Esophagus muscularis mucosa (tissue), 4 donors: ENCODE measurements at places on chromosomes 16 and 17. TPM values are rescaled to one million over a fixed set of nuclear protein-coding genes. Genes with fewer than 3 reads are reported as not detected.

DNA sequence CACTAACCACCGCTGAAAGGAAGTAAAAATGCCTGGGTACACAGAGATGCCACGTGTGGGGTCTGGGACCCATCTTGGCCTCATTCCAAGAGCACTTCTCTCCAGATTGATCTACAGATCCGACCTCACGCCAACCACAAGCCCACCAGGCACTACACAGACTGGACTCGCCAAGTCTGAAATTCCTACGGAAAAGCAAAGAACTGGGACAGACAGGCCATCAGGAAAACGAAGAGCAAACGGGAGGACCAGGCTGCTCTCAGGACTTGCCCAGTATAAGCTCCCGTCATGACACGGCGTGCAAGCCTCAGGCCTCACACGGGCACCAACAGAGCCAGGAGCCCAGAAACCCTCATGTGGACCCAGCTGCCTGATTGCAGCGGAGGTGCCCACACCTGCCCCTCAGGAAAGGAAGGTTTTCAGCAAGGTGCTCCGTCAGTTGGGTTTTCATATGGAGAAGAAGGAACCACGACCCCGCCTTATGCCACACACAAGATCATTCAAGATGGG, 20.1 kb upstream of the C16orf95 start:
- H3K4me1 ChIP-seq = peaks cover 8% of the 10 kb centered on the region
- no peaks in the 10 kb centered on the region for H3K27me3 ChIP-seq
- no peak overlapping the region for H3K4me3 ChIP-seq
- no peak for DNase-seq

DNA sequence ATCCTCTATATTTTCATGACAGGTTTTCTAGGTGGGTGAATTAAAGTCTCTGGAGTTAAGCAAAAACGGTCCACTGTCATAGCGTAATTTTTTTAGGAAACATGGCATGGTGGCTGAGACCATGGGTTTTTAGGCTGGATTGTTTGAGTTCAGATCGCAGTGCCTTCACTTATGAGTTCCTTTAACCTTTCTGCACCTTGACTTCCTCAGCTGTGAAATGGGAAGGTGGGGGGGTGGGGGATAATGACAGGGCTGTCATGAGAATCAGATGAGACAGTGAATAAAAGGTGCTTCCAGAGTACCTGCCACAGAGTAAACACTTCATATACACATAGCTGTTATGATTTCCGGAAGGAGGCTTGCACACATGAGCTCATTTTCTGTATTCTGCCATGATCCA, 11.8 kb downstream of the PRCD start:
- H3K36me3 ChIP-seq = no peaks in the 10 kb centered on the region
- H3K4me1 ChIP-seq = peaks cover 16% of the 10 kb centered on the region
- no peak overlapping the region for H3K4me3 ChIP-seq
- no peak overlapping the region for H3K27ac ChIP-seq
- H3K27me3 ChIP-seq = no peaks in the 10 kb centered on the region

DNA sequence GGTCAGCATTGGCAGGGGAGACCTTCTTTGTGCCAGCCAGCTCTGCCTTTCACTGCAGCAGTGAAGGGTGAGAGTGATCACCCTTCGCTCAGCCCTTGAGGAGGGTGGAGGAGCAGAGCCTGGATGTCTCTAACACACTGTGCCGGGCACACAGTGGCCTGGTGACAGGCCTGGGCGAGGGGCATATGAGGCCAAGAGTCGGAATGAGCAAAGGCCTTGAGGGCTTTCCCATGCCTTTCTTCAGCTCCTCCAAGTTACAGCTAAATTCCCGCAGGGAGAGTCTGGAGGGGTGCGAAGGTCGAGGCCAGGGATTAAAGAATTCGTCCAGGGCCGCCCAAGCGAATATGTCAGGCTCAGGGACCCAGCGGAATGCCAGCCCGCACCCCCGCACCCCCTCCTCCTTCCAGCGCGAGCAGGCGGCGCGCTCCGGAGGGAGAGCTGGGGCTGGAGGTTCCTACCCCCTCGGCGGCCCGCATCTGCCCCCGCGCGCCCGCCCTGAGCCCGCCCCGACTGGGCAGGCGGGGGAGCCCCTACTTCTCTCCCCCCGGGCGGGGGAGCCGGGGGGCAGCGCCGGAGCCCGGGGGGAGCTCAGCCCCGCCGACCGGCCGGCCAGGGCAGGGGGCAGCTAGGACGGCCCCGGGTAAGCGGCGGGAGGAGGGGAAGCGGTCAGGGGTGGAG, at the start of gene RASL10B:
Gene RASL10B, plus strand, starts transcription at position 401 of the 678 bp plus-strand sequence. CDS start 3,546 bp downstream, outside the sequence.
- peak; percentile 90 for DNase-seq
- H3K4me3 ChIP-seq = peak within 1 kb of the TSS; percentile 85
- peak within 1 kb of the TSS; percentile 65 for H3K27ac ChIP-seq
- peaks cover 20% of the 10 kb centered on the region for H3K4me1 ChIP-seq
- H3K36me3 ChIP-seq = no peaks in the 10 kb centered on the region
- H3K27me3 ChIP-seq = no peaks in the 10 kb centered on the region

DNA sequence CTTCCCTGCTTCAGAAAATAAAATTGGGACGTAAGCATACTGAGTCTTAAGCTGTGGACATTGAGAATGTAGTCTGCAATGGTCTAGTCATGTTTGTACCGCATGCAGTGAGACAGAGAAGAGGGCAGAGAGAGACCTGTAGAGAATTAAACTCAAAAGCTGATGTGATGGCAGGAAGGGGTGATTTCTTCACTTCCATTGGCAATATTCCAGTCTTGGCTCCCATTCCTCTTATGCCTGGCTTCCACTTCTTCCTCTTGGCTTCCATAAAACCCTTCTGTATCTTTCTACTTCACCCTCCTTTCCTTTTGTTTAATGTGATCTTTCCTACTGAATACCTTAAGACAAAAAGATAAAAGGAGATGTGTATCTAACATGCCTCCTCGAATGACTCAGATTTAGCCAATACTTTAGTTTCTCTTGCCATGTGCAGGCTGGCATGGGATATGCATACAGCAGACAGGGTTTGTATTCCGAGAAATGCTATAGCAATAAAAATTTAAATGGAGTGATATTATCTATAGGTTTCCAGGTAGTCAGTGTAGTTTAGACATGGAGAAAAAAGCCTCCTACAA, 423.1 kb upstream of the DYNLRB2 start:
- H3K4me3 ChIP-seq = no peak overlapping the region
- no peaks in the 10 kb centered on the region for H3K36me3 ChIP-seq
- peak; percentile 42 for DNase-seq
- H3K27me3 ChIP-seq = no peaks in the 10 kb centered on the region
- H3K4me1 ChIP-seq = no peaks in the 10 kb centered on the region
- H3K27ac ChIP-seq = no peak overlapping the region

- no peak for DNase-seq
- no peak overlapping the region for H3K27ac ChIP-seq
- peaks cover under 1% of the 10 kb centered on the region for H3K36me3 ChIP-seq
- peaks cover 20% of the 10 kb centered on the region for H3K4me1 ChIP-seq
- no peak overlapping the region for H3K4me3 ChIP-seq
These were observed 80.5 kb downstream of the TBC1D16 start for GRCh38 chr17:79955167-79955549.

CD300LB gene
- total RNA-seq = not detected

CFAP119 gene
- 0.42 TPM for total RNA-seq

SOST gene
- total RNA-seq = not detected
